ENCODE measurements at places on chromosomes 5 and 9.

GRCh38 chr9:33127881-33128280 lies 39.3 kb downstream of the B4GALT1 start:
- DNase-seq: no peak

GRCh38 chr9:6040077-6040476 lies 24.7 kb upstream of the RANBP6 start:
- DNase-seq: no peak

GRCh38 chr5:54222336-54222735 lies 88.0 kb downstream of the ARL15 start:
- DNase-seq: no peak

DNA sequence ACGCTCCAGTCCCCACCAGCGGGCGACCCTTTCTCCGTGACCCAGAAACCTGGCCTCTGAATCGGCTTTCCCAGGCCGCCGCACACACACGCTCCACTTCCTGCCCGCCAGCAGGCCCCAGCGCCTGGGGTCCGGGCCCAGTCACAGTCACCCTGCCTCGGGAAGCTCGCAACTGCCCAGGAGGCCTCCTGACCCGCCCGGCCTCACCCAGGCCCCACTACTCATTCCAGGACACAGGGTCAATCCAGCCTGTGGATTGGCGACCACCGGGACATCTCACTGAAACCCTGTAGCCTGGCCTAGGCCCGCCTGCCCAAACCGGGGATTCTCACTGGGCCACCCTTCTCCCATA lies 2.7 kb upstream of the IRX4 start:
- no peak for DNase-seq

DNA sequence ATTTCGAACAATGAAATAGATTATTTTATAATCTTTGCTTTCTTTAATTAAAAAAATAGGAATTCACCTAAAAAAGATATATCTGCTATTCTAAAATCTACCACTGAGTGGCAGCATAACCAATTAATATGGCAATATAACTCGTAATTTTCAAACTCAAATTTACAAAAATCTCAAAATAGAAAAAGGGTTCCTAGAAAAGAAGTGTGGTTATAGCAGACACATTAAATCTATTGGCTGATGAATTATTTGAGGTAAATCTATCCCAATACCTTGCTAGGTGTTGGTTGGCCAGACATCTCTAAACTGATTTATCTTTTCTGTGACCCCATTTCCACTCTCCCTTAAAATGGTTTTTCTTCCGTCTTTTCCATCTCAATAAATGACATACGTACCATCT lies 30.2 kb upstream of the NRG2 start:
- peak; percentile 55 for DNase-seq

- no peak for DNase-seq
Measured at GRCh38 chr9:68725070-68725469, 20.0 kb downstream of the PIP5K1B start.

- DNase-seq: no peak
Measured at GRCh38 chr5:142277796-142278195, 47.0 kb downstream of the SPRY4 start.

- DNase-seq: no peak
Measured at GRCh38 chr5:92652756-92653155, 928.3 kb downstream of the NR2F1-AS1 start.

DNA sequence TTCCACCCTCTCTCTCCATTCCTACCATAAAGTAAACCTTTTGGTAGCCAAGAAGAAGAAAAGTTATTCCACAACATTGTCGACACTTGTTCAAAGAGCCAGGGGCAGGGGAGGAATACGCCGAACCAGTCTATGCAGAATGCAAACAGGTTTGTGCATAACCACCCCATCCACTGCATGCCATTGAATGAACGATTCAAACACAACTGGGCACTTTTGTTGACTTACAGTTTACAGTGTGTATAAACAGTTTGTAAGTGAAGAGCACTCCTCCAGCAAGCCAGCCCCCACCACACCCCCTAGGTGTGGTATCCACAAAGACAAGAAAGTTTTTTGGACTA lies 6.8 kb upstream of the S1PR3 start:
- no peak for DNase-seq

DNA sequence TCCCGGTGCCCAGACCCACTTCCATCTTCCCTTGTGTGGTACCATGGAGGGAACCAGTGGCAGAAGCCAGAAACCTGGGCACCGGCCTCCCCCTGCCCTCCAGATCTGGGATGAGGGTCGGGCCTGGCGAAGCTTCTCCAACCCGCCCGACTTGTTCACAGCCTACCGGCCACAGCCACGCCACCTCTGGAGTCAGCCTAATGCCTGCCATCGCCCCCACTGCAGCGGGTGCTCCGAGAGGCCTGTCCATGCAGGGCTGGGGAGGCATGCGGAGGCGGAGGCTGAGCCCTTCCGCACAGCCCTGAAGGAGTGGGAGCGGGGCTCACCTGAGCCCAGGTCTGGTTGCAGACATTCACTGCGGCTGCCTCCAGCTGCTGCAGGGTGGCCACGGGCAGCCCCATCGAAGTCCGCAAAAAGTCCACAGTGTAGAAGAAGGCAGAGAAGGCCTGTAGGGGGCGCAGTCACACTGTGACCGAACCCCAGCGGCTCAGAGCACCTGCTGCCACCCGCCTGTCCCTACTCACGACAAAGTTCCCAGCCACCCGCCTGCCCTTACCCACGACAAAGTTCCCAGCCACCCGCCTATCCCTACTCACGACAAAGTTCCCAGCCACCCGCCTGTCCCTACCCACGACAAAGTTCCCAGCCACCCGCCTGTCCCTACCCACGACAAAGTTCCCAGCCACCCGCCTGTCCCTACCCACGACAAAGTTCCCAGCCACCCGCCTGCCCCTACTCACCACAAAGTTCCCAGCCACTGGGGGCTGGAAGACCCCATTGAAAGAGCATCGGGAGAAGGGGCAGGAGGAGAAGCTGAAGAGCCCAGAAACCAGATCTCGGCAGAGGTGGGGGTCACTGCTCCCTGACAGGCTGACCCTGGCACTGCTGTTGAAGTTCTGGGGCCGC lies 3.8 kb upstream of the NPDC1 start:
- peak; percentile 95 for DNase-seq

DNA sequence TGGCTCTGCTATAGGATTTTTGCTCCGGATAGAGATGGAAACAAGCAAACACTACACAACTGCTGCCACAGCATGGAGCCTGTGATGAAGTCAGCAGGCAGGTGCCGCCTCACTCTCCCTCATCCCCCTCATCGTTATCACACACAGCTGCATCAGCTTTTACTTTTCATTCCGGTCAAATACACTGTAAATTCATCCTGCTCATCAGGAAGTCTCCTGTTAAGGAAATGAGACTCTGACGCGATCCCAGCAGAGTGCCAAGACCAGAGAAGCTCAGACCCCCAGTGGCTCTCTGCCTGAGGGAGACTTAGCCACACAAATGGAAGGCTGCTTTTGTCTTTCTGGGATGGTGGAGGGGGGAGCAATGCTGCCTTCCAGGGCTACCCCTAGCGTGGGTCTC lies 270.2 kb downstream of the ELAVL2 start:
- DNase-seq: no peak

- DNase-seq: no peak
Measured at GRCh38 chr5:107436201-107436600, 234.5 kb downstream of the EFNA5 start.

DNA sequence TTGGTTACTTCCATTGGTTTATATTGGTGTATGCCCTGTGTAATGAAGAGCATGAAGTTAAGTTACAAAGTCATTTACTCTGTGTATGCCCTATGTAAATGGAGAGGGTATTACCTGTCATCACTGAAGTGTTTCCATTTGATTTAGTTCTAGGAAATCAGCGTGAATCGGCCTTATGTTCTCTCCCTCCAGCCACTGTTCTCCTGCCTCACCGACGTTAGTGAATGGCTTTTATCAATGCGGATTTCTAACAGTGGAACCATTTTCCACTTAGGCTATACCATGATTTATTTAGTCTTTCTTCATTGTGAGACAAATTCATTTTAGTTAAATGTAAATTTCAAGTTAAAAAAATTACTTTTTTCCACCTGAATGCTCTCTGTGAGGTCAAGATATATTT lies 327.0 kb upstream of the ADCY2 start:
- no peak for DNase-seq

DNA sequence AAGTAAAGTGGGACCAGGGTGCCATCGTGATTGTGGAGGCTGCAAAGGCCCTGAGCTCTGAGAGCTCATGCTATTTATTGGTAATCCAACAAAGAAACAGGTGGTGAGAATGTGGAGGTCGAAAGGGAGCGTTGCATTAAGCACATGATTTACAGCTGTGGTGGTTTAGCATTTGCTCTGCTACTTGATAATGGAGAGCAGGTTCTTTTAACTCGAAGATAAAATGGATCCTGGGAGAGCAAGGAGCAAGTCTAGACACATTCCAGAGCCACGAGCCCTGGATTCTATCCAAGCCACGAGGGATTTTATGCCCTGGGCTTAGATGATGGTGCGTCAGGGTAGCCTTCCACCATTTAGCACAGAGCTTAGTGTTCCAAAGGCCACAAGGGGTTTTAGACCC lies 1710.1 kb upstream of the CDH9 start:
- DNase-seq: no peak

GRCh38 chr5:37806476-37806875 lies 33.4 kb downstream of the GDNF start:
- DNase-seq: no peak

DNA sequence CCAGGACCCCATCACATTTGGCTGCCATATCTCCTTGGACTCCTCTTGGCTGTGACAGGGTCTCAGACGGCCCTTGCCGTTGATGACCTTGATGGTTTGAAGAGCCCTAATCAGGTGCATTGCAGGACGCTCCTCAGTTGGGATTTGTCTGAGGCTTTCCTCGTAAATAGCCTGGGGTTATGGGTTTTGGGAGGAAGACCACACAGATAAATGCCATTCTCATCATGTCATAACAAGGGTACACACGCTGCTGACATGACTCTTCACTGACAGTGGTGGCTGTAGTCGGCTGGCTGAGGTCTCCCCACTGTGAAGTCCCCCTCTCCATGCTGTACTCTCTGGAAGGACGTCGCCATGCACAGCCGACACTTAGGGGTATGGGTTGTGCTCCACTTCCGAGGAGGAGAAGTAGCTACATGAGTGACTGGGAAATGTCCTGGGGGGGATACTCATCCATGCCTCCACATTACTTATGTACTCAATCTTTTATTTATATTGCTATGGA lies 42.9 kb upstream of the SPTLC1 start:
- DNase-seq: no peak

- peak; percentile 72 for DNase-seq
Measured at GRCh38 chr9:4297786-4298254, 2.0 kb downstream of the GLIS3 start.

- DNase-seq: no peak
Measured at GRCh38 chr9:110185806-110186205, 22.2 kb downstream of the C9orf152 start.

GRCh38 chr9:134214386-134214765 lies 50.0 kb upstream of the RNU6ATAC start:
- DNase-seq: no peak

DNA sequence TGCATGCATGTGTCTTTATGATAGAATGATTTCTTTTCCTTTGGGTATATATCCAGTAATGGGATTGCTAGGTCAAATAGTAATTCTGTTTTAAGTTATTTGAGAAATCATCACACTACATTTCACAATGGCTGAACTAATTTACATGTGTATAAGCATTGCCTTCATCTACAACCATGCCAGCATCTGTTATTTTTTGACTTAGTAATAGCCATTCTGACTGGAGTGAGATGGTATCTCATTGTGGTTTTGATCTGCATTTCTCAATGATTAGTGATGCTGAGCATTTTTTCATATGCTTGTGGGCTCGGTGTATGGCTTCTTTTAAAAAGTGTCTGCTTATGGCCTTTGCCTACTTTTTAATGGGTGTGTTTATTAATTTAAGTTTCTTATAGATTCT lies 102.3 kb upstream of the CCDC112 start:
- DNase-seq: no peak

- no peak for DNase-seq
Measured at GRCh38 chr9:16252616-16253015, 617.9 kb downstream of the BNC2 start.

- DNase-seq: no peak
Measured at GRCh38 chr5:20353499-20353898, 365.5 kb upstream of the CDH18 start.

DNA sequence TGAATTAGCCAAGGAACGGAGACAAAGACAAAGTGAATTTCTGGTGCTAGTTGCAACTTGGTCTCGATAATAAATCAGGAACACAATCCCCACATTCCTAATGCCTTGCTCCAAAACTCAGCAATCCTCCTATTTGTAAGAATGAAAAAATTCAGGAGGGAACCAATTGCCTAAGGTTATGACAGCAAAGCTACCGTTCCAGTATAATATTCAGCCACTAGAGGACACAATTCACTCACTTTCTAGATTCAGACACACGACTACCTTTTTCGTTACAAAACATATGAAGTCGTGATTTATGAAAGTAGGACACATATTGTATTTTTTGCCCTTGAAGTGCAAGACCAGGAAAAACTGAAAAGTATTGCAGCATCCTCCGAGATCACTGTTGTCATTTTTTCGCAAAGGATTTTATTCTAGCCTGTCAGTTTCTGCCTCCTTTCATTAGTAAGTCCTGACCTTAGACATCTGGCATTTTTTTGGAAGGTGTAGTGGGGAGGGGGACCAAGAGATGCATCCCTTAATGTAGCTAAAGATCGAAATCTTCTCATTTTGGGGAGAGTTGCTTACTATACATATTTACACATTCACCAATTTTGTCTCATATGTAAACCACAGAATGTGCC lies 133.1 kb downstream of the DOCK8 start:
- peak; percentile 45 for DNase-seq

DNA sequence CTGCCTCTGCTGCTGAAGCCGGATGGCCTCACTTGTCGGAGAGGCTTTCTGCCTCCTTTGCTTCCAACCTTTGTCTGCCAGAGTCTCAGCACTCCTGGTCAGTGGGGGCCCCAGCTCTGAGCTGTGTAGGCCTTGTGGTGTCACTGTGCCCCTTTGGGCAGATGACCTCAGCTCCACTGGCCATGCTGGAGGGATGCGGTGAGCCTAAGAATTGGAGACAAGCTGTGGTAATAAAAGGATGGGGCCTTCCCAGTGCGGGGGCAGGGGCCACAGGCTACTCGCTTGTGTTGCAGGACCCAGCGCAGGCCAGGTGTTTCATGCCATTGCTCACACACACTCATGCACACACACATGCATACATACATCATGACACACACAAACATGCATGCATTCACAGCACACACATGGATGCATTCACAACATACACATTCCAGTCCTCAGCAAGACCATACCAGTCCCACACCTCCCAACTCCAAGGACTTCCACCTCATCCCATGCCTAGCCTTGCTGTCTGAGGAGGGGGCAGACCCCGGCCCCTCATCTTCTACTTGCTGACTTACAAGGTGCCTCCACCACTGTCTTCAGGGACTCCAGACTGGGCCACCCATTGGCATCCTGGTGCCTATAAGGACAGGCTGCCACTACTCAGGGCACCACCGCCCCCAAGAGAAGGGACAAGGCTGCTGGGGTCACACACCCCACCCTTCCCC lies 237.7 kb downstream of the SYK start:
- no peak for DNase-seq

GRCh38 chr5:141680751-141681201 lies 1.3 kb downstream of the ARAP3 start:
- DNase-seq: no peak

DNA sequence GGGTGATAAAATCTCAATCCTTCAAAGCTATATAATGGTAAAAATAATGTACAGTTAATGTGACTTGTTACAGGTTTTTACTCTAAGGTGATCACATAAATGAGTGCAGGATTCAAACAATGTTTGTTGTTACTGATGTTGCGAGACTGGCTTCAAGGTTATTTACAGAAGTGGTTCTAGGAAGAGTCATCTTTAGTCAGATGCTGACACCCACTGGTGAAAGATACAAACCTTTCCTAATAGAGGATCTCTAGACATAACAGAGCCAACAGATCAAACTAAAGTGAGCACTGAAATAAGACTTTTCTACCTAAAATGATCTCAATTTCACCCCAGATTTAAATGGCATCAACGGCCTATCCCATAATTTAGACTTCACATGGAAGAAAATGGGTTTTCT lies 20.2 kb downstream of the ARSB start:
- DNase-seq: peak; percentile 64

Data from NAMALWA (cell line).